Esophagus mucosa (tissue), 1 donor: ENCODE measurements at places on chromosomes 6 and 20. TPM values are rescaled to one million over a fixed set of nuclear protein-coding genes. Genes with fewer than 3 reads are reported as not detected.
A peak's percentile ranks its signal among the peaks of the same experiment; 100 is the strongest.

MICB gene
- 0.92 TPM for total RNA-seq

ESF1 gene
- total RNA-seq: 7.9 TPM

VSX1 gene
- not detected for total RNA-seq

GRCh38 chr6:121847806-121848522 lies 412.5 kb downstream of the GJA1 start:
- no peak for ATAC-seq

DNA sequence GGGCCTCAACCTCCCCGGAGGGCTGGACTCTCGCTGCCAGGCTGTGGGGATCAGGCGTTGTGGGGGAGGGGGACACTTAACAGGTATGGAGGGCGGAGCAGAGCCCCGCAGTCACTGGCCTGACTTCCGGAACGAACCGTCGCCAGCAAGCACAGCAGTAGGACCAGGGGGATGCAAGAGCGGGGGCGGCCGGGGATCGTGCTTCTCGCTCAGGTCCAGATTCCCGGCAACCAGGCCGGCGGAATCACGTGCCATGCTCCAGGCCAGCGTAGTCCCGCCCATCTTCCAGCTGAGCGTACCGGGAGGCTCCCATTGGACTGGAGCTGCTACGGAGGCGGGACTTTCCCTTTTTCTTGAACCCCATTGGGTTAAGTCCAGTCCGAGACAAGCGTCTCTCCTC lies 10.0 kb upstream of the POU5F1 start:
- peak; percentile 81 for ATAC-seq

DNA sequence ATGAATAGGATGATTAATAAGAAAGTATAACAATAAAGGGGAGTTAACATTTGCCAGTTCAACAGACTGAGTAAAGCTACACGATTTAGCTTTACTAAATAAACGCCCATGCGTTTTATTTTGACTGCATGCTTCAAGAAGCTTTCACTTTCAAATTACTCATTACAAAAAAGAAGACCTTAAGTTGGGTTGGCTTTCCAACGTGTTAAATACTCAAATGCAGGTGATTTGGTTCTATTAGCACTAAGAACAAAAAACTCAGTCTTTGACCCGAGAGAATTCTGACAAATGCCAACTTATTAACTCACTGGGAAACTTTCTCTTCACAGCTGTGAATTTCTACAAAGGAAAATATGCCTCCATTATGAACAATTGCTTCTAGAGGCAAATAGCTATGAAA lies 24.8 kb downstream of the RNF146 start:
- no peak for ATAC-seq

GRCh38 chr20:63226042-63226943 lies 9.4 kb upstream of the BIRC7 start:
- ATAC-seq: no peak

DNA sequence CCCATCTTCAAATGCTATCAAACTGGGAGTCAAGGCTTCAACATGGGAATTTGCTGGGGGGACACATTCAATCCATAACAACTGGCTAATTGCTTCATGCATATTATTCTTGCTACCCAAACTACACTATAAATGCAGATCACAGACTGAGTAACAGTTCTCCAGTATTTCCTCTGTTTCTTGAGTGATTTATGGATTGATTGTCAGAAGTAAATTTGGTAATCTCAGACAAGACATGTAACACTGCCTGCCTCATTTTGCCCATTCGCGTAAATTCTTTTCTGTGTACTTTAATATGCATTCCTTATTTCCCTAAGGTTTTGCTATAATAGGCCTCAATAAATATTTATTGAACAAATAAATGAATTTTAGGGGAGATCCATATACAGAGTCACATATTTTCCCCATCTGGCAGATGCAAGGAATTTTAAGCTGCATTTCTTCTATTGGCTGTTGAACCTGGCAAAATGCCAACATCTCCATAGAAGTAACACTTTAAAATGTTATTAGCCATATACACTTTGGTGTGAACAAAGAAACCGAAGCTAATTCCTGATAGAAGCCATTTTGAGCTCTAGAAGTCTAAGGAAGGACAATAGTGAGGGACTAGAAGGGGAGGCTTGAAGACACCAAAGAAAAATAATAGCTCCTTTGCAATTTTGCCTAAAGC lies 98.2 kb downstream of the QRSL1 start:
- no peak for ATAC-seq

- ATAC-seq: no peak
These were observed 134.2 kb downstream of the TRIM27 start for GRCh38 chr6:28789553-28790083.

- no peak for ATAC-seq
These were observed 19.3 kb downstream of the UST start for GRCh38 chr6:148765898-148766808.

- no peak for ATAC-seq
These were observed 339.9 kb upstream of the ARID1B start for GRCh38 chr6:156437121-156437879.
